CD4-positive, alpha-beta T cell (primary cell): ENCODE measurements at places on chromosomes 2 and 18. TPM values are rescaled to one million over a fixed set of nuclear protein-coding genes. Genes with fewer than 3 reads are reported as not detected.

Gene ITGB6
- not detected for total RNA-seq

Gene OR6B3
- total RNA-seq = not detected

Gene SYT4
- total RNA-seq = 0.31 TPM

Gene TLX2
- total RNA-seq = 0.14 TPM

Gene RAB6D
- not detected for total RNA-seq

Gene HTRA2
- total RNA-seq = 16.0 TPM

Gene SESTD1
- total RNA-seq = 10.2 TPM

Gene NEU4
- 4.3 TPM for total RNA-seq

Gene SLC9A2
- total RNA-seq = not detected

Gene CNDP1
- 0.39 TPM for total RNA-seq

Gene CFAP53
- total RNA-seq = 0.33 TPM

Gene MROH2A
- total RNA-seq = not detected

Gene GNLY
- 45.1 TPM for total RNA-seq

Gene PXDN
- 0.84 TPM for total RNA-seq
